Muscle of leg (tissue), 16 donors: ENCODE measurements at places on chromosomes 6 and 20. TPM values are rescaled to one million over a fixed set of nuclear protein-coding genes. Genes with fewer than 3 reads are reported as not detected.

Gene ABHD12
- 14.3 TPM for total RNA-seq

DNA sequence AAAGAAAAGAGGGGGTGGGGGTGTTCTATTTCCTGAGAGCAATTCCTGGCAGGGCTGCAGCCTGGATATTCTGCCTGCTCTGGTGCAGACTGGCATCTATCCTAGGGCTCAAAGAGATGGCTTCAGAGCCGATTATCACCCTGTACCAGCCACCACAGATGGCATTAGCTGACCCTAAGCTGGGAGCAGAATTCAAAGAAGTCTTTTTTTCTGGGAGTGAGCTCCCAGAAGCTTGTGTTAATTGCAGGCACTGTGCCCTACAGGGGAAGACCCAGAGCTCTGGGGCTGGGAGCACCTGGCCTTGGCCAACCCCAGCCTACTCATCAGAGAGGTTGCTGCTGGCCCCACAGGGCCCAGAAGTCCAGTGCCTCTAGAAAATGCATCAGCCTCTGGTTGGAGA, 85.9 kb downstream of the PXDC1 start:
- peak; percentile 5 for DNase-seq

- DNase-seq = no peak
Observed at GRCh38 chr6:111639266-111639665, 33.6 kb upstream of the TRAF3IP2 start.

DNA sequence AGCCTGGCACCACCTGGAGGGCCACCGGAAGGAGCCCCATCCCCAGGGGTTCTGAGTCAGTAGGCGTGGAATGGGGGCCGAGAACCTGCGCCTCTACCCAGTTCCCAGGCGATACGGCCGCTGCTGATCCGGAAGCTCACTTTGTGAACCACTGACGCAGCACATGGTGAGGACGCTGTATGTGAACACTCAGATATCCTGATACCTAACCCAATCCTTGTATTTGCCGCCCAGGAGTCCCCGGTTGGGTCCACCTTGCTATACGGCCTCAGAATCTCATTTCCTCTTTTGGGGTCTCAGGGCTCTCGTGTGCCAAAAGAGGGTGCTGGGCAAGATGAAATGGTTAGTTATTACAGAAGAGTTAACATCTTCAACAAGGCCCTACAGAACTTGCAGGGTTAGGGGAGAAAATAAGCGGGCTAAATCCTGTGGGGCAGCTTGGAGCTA, 604 bp upstream of the RAB5IF start:
- DNase-seq = peak; percentile 51

DNA sequence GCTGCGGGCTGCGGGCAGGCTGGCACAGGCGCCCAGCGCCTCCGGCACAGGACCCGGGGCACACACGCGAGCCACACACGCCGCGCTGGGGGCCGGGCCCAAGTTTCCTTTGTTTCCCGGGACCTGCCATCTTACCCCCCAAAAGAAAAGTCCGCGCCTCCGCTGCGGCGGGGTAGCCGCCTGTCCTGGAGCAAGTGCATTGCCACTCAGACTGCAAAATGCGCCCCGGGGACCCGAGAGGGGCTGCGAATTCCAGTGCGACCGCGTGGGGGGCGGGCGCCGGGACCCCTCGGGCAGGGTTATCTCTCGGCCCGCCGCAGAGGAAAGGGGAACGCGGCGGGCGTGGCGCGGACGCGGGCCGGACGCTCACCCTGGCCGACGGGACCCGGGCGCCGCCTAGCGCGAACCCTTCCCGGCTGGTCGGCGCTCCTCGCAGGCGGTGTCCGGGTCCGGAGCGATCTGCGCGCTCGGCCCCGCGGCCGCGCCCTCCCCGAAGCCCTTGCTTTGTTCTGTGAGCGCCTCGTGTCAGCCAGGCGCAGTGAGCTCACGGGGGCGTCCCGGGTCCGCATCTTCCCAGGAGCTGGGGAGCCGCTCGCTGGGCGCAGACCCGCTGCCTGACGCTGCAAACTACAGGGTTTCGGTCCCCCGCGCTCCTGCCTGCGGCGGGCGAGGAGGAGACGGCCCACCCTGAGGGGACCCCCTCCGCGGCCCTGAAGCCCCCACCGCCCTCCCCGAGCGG, 639 bp upstream of the CD24 start:
- peak; percentile 37 for DNase-seq

- no peak for DNase-seq
Observed at GRCh38 chr20:44477151-44477550, 1.5 kb downstream of the TTPAL start.
